ENCODE measurements at places on chromosomes 16 and 17.

- DNase-seq, result peak; percentile 28
Measured at GRCh38 chr16:3954411-3954921, 74.0 kb upstream of the CREBBP start.

DNA sequence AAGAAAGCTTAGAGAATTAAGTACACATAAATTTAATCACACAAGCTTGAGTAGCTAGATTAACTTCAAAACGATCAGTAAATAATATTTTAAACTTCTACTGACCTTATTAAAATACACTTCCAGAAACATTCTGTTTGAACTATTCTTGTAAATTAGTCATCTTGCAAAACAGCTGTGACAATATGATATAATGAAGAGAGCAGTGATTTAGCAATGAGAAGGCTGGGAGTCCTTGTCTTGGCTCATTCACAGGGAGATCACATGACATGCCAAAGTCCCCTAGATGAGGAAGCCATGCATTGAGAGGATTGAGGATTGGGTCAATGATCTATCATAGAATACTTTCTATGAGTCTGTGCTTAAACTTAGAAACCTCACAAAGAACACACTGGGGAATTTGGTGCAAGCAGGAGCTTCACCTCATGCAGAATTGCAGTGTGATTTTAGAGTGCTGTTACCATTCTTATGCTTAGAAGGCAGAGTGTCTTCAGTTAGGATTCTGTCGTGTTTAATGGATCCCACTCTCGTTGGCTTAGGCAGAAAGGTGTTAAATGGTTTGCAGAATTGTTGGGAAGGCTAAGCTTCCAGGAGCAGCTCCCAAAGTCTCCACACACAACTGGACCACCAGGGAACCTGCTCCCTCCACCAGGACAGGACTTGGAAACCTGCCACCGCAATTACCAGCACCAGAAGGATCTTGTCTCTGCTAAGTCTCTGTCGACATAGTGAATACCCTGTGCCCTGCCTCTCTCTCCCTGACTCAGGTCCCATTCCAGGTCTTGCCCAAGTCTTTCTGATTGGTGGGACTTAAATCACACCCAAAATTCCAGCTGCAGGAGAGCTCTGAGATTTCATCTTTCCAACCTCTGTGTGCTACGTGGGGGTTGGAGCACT is 87.1 kb downstream of the USP22 start:
- DNase-seq, result peak; percentile 57

DNA sequence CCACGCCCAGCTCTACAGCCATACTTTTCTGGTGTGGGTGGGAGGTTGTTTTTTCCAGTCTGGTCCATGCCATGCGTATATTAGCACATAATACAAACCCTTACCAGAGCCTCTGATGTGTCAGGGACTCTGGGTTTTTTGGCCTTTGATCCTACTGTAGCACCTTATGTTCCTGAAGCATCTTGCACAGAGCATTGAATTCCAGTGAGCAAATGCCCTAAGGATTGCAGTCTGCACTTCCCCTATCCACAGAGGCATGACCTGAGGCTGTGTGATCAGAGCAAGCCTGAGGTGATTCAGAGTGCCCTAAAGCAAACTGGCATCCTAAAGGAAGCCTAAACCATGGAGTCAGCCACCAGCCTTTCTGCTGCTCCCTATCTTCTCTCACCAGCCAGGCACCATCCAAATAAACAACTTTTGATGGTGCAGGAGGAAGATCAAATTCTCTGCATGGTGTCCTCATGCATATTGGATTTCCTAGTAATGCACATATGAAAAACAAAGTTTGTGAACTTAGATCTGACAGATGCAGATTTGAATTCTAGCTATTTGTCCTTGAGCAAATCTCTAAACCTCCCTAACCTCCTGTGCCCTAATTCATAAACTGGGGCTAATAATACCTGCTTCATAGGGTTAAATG is 41.2 kb upstream of the HAS3 start:
- DNase-seq, result peak; percentile 71

GRCh38 chr16:21001262-21001661 is 100.7 kb downstream of the LYRM1 start:
- peak; percentile 40 for DNase-seq

- DNase-seq, result peak; percentile 62
Measured at GRCh38 chr16:80594756-80595155, 54.0 kb downstream of the DYNLRB2 start.

GRCh38 chr16:19884611-19885450 is at the start of gene GPRC5B:
TSS of gene GPRC5B (minus strand) at chr16:19884848. CDS start at chr16:19872845, 12,003 bp downstream.
- DNase-seq, result peak; percentile 33

DNA sequence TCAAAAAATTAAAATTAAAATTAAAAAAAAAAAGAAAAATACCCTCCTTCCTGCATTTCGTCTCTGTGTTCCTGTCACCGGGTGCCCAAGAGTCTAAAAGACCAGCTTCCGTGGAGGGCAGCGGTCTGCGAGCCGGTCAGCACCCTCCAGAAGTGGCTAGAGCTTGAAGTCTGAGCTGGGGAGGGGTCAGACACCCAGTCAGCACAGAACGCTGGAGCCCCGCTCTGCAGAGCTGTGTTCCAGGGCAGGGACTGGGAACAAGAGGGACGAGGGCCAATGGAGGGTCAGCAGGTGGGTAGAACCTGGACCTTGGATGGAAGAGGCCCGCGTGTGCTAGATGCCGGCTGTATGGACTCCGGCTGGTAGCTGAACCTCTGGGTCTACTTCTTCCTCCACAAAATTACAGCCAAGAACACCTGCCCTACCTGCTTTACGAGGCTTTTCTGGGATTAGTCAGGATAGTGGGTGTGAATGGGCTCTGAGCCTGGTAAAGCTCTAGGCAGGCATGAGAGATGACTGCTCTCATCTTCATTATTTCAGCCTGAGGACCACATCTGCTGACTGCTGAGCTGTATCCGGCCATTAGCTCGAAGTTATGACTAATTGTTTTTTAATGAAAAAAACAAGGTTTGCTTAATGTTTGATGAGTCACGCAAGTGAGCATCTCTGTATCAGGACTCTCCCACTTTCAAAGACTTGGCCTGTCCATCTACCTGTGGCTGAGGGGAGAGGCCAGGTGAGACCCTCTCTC is 5.9 kb downstream of the TRPV1 start:
- DNase-seq, result peak; percentile 84

GRCh38 chr16:87447323-87447722 is 45.5 kb downstream of the ZCCHC14 start:
- peak; percentile 79 for DNase-seq

DNA sequence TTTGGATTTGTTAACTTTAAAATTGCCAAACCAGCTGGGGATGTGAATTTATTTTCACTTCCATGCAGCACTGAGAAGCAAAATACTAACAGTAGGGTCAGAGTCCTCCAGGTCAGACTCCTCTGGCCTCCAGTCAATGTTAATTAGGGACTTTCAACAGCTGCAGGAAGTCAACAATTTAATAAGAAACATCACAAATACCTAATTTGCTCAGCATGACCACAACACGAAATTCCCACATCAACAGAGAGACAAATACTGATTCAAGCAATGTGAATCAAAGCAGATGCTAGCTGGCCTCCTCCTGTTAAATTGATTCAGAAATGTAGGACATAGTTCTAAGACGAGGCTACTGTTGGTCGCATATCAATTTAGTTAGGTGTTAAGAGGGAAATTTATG is 111.7 kb downstream of the ABCA8 start:
- DNase-seq, result no peak
